ENCODE measurements at places on chromosomes 1 and 21. TPM values are rescaled to one million over a fixed set of nuclear protein-coding genes. Genes with fewer than 3 reads are reported as not detected.
A peak's percentile ranks its signal among the peaks of the same experiment; 100 is the strongest.

DNA sequence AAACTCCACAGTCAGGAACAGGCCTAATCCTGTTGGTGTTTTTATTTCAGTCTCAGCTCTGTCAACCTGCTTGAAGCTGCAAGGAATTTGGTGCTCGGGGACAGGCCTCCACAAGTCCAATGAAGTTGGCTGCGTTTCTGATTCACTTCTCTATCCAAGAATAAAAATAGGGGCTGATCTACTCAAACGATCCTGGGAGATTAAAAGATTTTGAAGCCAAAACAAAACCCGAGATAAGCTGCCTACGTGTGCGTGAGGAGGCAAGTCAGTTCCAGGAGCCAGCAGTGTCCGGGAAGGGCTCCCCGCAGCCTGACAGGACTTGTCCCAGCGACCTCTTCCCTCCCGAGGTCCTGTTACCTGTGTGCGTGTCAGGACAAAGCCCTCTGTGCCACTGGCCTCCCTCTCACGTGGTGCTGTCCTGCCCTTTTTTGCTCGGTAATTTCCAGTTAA, 98.0 kb downstream of the ETS2 start:
- DNase-seq = peak; percentile 86

DNA sequence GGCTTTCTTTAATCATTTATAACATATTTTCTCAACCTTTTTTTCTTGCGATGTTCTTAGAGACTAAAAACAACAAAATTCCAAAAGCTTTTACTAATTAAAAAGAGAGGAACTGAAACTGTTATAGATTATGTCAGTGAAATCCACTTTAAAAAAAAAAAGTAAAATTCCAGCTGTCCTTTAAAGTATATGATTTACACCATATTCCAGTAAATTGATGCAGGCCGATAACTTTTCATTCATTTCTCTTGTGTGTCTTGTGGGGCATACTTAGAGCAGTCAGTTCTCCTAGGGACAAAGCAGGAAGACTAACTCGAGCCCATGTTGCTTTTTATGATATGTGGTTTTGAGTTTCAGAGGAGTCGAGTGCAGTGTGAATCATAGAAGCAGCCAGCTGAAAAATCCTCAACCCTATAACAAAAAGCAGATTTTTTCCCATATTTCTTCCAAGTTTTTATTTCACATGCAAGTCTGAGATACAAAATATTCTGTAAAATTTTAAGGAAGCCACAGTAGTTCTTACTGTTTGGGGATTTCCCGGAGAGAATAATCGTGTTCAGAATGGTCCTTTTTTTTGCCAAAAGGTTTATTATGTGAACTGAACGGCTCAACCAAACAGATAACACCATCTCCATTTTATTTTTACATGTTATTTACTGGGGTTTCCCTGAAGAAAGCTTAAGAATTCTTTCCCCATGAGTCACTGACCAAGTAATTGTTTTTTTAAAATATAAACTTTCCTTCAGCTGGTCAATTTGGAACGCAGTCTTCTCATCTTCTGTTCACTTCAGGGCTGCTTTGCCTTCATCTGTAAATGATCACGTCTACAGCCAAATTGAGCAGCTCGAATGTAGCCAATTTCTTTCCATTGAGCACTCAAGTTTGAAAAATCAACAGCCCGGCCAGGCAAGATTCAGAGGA, 77.0 kb upstream of the C1orf105 start:
- DNase-seq = no peak

GRCh38 chr1:202811296-202812175, 782 bp downstream of the PCAT6 start:
- DNase-seq = no peak

- DNase-seq = no peak
These were observed 139.4 kb downstream of the DHRS3 start for GRCh38 chr1:12478612-12478985.

- DNase-seq = no peak
These were observed 14.3 kb upstream of the SPEN start for GRCh38 chr1:15833069-15833679.

GRCh38 chr1:219650880-219651279, 38.0 kb upstream of the ZC3H11B start:
- DNase-seq = no peak

Gene ICOSLG
- total RNA-seq = 2.7 TPM

Gene PRRX1
- total RNA-seq = 85.2 TPM

Gene PCBP3
- 4.3 TPM for total RNA-seq

Gene LCA5L
- total RNA-seq = 1.1 TPM

All from urinary bladder (tissue), 4 donors.